HuH-7 (cell line): ENCODE measurements at places on chromosomes 3 and 15.
A peak's percentile ranks its signal among the peaks of the same experiment; 100 is the strongest.

- DNase-seq = peak; percentile 82
These were observed 52.1 kb downstream of the VGLL4 start for GRCh38 chr3:11591391-11592282.

GRCh38 chr3:56136514-56136913 lies 331.8 kb downstream of the ERC2 start:
- DNase-seq = no peak

GRCh38 chr3:150384296-150385212 lies 23.5 kb upstream of the TSC22D2 start:
- DNase-seq = peak; percentile 46

GRCh38 chr15:66829551-66830121 lies 127.6 kb downstream of the SMAD6 start:
- no peak for DNase-seq

- no peak for DNase-seq
These were observed 17.4 kb downstream of the ATP11B start for GRCh38 chr3:182810574-182811268.

DNA sequence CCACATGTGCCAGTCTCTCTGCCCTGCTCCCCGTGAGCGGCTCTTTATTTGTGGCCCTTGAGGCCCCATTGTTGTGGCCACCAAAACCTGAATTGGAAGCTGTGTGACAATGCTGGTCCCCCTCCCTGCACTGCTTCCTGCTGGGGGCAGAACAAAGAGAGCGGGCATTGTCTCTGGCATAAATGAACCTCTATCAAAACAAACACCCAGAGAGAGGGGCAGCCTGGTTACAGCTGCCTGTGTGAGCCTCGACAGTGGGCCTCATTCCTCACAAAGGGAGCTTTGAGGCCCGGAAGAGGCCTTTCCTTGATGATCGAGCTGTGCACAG lies 152.9 kb downstream of the IGF1R start:
- no peak for DNase-seq

- no peak for DNase-seq
These were observed 26.5 kb downstream of the NEO1 start for GRCh38 chr15:73078722-73079121.

DNA sequence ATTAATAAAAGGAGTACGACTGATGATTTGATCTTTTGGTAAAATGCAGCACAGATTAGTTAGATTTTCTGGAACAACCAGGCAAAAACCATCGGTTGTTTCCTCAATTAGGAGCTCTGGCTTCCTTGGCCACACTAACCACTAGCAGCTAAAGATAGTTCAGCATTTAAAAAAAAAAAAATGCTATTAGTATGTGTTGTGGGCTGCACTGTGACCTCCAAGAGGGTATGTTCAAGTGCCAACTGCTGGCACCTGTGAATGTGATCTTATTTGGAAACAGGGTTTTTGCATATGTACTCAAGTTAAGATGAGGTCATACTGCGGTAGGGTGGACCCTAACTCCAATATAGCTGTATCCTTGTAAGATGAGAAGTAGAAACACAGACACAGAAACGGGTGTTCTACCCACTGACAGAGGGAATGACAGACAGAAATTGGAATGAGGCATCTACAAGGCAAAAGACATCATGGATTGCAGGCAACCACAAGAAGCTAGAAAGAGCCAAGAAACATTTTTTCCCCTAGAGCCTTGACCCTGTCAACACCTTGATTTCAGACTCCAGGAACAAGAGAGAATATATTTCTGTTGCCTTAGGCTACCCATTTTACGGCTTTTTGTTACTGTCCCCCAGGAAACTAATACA lies 534.6 kb upstream of the ROBO2 start:
- no peak for DNase-seq
